ENCODE measurements at places on chromosomes 7 and 10.

GRCh38 chr7:40799493-40800403 is 664.9 kb downstream of the SUGCT start:
- no peak for DNase-seq

DNA sequence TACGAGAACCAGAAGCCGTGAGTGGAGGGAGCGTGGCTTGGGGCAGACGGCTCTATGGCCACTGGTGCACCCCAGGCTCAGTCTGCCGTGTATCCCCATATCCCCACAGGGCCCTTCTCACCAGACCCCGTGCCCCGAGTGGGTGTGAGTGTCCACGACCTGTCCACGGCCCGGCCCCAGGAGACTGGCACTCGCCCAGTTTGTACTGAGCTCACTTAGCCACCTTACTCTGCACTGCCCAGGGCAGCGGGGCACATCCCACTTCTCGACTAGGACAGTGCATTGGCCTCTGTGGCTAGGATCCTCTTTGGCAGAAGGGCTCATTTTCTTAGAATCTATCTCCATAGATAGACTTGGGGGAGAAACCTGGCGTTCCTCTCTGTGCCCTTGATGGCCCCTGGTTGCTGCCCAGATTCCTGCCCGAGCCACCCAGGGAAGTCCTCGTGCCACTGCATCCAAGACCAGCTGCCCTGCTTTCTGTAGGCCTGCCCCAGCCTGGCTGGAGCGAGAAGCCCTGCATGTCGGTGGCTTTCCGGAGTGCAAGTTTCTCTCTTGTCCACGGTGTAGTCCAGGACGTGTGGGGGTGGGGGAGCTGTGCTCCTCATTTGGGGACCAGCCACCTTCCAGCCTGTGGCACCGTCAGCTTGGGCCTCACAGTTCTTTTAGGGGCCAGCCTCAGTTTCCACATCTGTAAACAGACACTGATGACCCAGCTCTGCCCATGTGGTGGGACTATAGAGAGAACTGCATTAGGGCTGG is 11.9 kb downstream of the TMEM120A start:
- DNase-seq: no peak

GRCh38 chr7:37663693-37664092 is 19.9 kb upstream of the GPR141 start:
- DNase-seq: no peak

DNA sequence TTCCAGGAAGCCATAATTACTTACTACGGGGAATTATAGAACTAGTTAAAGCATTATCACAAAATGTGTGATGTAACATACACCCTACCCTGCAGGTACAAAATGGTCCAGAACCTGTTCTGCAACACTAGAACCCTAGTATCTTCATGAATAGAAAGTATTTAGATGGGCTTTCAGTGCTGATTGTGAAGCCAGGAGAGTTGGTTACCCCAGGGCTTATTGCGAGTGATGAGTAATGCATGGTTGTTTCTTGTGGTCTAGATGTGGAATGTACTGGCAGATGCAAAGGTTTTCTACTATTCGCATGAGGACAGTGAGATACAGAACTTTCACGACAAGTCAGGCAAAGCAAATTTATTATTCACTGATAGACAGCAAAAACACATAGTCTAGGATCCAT is 33.6 kb upstream of the AGR3 start:
- no peak for DNase-seq

- no peak for DNase-seq
These were observed 53.0 kb upstream of the DRGX start for GRCh38 chr10:49448924-49449323.

GRCh38 chr10:110852255-110852896 is 19.4 kb upstream of the PDCD4 start:
- DNase-seq: no peak
